ENCODE measurements at places on chromosomes 1 and 21.

DNA sequence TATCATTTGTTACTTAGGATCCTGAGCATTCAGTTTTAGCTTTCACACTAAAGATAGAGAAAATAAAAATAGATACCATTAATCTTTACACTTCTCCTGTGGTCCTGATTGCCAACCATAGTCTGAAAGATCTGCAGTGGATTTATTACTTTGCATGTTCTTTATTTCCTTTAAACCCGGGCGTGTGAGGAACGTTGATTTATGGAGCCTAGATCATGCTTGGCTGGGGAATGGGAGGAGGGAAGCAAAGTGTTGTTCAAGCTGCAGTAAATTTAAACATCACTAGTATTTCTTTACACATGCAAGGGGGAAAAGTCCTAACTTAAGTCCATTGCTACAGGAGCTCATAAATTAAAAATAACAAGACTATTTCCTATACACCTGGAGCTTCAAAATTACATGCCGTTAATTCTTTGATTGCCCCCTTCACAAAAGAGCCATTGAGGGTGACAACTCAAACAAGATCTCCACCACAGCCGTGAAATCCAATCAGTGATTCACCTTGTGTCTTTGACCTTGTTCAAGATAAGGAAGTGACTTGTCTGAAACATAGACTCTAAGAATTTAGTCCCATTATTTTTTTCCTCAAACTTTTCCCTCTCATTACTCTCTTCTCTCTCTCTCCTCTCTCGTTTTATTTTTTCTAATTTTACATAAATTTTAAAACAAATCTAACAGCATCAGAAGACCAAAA, 282.7 kb downstream of the KIF26B start:
- no peak for DNase-seq

GRCh38 chr1:229025576-229025975, 245.3 kb upstream of the RAB4A start:
- no peak for DNase-seq

DNA sequence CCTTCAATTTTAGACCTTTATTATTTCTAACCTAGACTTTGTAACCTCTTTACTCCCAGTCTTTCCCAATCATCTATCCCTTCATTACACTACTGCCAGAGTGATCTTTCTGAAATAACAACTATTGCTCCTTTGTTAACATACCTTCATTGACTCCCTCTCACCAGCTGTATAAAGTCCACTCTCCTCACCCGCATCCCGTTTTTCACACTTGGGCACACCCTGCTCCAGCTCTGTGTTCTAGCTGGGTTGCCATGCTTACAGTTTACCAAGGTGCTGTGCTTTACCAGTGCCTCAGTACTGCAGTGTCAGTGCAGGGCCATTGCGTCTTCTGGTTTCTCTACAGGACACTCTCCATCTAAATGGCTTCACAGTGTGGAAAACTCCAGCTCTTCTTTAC, 148.2 kb downstream of the NFIA start:
- DNase-seq = no peak

- DNase-seq = no peak
Observed at GRCh38 chr21:26570203-26570602, 2.9 kb downstream of the CYYR1 start.

DNA sequence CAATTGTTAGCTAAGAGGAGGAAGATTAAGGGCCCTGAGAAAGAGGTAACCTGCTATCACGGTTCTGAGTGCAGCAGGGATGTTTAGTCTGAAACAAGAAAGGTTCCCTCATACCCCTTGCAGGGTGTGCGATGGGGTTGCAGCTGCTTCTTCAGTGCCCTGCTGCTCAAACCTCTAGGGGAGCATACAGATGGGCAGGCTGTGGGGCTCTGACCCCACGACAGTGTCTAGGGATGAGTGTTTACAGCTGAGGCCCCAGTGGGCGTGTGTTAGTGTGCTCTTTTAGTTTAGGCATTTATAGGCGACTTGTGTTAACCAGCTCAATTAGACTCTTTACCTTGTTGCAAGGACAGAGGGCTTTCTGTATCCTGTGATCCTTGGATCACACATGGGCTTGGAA, 41.3 kb upstream of the PLA2G5 start:
- DNase-seq = no peak

GRCh38 chr1:22796642-22797041, 86.0 kb downstream of the EPHB2 start:
- DNase-seq = no peak

- no peak for DNase-seq
Observed at GRCh38 chr1:153773096-153773921, 1.9 kb upstream of the SLC27A3 start.

DNA sequence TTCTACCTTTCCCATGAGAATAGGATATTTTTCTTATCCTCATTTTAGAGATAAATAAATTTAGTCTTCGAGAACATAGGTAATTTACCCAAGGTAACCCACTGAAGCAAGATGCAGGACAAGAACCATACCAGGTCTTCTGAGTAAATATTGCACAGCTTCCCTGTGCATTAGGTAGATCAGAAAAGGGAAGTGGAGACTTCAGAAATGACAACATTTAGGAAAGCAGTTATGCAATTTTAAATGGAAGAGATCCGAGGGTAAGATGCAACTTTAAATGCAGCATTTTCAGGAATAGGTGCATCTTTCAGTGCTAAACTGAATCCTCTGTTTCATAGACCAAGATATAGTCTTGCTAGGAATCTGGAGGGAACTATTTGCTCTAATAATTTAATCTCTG, 206.4 kb upstream of the SGIP1 start:
- no peak for DNase-seq

DNA sequence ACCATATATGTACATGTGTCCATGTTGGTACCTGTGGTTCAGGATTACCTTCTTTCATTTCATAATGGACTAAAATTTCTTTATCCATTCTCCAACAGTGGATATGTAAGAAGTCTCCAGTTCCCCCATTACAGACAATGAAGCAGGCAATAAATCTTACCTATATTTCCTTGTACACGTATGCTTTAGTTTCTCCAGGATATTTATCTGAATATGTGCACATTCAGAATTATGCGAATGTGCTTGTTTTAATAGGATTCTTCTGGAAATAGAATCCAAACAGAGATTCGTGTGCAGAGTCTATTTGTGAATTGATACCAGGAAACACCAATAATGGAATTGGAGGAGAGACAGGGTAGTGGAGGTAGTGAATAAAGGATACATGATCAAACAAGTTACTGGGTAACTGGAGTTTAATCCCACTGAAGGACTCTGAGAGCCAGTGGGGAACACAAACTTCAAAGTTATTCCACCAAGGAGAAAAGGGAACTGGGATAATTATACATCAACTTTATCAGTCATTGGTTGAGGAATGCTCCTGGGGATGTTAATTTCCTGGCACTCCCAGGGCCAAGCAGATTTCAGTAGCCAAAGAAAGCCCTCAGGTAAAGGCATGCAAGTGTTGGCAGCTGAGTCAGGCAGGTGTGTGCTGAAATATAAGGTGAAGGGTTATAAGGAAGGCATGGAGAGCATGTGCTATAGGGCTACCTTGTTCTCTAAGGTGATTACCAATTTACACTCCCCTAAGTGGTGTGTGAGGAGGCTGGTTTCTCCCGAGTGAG, 374.9 kb upstream of the PBX1 start:
- no peak for DNase-seq

DNA sequence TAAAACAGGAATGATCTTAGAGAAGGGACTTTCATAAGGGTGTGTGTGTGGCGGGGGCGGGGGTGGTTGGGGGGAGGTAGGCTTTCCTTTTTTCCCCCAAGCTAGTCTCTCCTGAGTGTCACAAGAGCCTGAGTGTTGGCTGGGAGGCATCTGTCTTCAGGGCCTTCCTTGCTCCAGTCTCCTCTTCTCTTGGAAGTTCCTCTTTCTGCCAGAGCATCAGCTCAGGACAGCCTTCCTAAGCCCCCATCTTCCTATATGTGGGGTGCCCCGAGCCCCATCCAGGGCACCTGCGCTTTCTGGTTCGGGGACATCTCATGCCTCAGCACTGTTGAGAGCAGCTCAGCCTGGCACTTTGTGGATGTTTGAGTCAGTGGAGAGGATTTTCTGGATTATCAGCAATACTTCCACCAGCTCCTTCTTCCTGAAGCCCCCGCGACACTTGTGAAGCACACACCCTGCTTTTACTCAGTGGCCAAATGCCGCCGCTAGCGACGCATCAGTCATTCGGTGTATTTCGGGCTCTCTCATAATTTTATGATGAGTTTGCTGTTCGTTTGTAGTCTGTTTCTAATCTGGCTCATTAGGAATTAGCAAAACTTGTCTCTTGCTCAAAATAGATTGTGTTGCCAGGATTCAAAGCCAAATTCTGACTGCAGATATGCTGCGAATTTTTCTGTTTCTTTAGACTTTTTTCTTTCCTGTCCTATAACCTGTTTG, 61.7 kb downstream of the GALNT2 start:
- DNase-seq = no peak

DNA sequence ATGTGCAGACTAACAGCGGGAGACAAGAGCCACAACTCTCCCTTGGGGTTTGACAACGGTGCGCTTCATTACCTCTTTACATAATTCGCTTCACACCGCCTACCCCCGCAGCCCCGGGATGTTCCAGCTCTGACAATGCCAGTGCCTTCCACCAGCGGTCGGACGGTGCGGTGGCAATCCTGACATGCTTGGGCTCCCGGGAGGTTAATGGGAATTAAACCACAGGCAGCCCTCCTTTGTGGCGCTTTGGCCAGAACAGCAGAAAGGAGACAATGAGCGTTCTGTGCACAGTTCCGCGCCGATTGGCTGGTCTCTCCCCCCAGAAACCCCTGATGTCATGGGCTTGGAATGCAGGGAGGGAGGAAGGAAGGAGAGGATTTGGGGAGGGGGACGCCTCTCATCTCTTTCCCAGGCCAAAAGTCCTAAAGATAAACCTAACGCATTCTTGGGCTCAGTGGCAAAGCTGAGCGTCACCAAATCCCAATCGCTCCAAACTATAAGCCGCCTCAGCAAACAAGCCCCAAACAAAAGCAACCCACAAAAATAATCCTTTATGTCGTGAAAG, 1.3 kb downstream of the CNN3 start:
- DNase-seq = no peak

- no peak for DNase-seq
Observed at GRCh38 chr1:111249960-111250359, 22.4 kb downstream of the CHI3L2 start.

DNA sequence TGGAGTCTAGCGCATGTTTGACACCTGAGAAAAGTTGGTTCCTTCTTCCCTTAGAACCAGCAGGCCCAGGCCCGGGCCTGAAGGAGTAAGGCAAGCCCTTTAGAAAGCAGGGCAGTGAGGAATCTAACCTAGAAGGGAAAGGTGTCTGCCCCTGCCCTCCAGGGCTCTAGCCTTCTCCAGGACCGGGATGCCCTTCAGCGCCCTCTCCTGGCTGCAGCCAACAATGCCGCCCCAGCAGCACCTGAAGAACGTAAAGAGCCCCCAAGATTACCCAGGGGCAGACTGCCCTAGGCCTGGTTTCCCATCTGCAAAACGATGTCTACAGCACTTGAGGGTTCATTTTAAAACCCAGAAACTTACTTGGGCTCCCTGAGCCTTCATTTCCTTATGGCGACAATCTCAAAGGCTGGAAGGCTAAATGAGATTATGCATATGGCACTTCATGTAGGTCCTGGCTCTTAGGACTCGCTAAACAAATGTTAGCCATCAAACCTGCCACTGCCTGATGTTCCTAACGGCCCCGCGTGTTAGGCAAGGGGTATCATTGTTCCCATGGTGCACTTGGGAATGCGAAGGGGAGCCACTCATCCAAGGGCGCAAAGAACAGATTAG, 106.7 kb upstream of the KLHDC7A start:
- DNase-seq = no peak

DNA sequence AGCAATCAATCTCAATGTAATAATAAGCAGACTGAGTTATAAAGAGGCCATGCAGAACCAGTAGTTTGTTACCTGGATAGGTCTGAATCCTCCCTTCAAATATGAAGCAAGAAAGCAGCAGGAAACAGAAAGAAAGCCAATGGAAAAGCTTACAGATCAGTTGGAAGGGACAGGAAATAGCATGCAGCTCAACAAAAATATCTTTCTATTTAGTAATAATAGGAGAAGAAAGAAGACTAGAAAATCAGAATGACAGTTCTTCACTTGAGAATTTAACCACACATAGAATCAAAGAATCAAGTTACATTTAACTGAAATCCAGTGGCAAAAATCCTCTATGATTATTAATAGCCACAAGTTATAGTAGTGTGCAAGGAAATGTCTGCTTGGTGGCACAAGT, 194.4 kb downstream of the EIF4G3 start:
- no peak for DNase-seq

DNA sequence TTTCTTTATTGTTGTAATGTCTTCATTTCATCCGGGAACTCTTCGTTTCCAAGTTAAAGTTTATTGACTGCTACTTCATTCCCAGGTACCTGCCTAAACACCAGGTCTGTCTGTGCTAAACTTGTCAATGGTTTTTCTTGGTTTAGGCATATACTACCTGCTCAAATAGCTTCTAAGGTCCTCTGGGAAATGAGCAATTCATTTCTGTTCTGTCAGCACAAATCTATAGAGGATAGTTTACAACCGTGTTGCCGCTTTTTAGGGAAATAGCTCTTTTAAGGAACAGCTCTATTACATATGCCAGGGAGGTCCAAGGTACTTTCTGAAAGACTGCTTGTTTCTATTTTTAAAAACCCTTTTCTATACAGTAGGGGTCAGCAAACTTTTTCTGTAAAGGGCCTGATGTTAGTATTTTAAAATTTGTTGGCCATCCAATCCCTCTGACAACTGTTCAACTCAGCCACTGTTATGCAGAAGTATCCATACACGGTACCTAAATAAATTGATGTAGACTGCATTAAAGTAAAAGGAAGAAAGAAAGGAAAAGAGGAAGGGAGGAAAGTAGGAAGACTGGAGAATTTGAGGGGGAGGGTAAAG, 222.7 kb upstream of the PTBP2 start:
- DNase-seq = no peak

- DNase-seq = no peak
Observed at GRCh38 chr1:64912191-64912590, 54.2 kb downstream of the JAK1 start.

- no peak for DNase-seq
Observed at GRCh38 chr1:98304888-98305287, 356.6 kb upstream of the SNX7 start.

- DNase-seq = no peak
Observed at GRCh38 chr1:94094469-94095111, 26.4 kb downstream of the ABCA4 start.

- no peak for DNase-seq
Observed at GRCh38 chr21:29017639-29018237, 1.4 kb downstream of the RWDD2B start.

DNA sequence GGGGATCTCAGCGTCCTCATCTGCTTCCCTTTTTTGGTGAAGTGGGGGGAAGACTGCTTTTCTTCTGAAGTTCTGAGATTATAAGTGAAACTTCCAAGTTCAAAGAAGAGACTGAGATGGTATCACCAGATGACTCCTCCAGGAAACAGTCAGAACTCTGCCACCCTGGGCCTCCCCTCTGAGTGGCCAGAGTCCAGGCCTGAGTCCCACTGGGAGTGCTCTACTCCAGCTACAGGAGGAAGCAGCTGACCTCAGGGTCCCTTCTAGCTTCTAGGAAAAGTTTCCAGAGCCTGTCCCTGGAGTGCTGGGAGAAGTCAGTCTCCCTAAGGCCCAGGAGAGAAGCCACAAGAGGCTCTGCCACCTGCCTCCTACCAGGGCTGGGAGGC, 104.7 kb downstream of the CASZ1 start:
- no peak for DNase-seq

GRCh38 chr1:153962088-153963029, 978 bp downstream of the SLC39A1 start:
- no peak for DNase-seq

- DNase-seq = no peak
Observed at GRCh38 chr1:46691997-46692790, 20.5 kb downstream of the TEX38 start.

Measured in activated naive CD4-positive, alpha-beta T cell (primary cell).